HepG2 (cell line): ENCODE measurements at places on chromosomes 12 and 14.

- DNase-seq, result no peak
These were observed 263.9 kb downstream of the KTN1 start for GRCh38 chr14:55843718-55844403.

- DNase-seq, result no peak
These were observed 24.3 kb upstream of the SLC38A2 start for GRCh38 chr12:46396826-46397225.

GRCh38 chr12:131007031-131007739, 53.5 kb downstream of the ADGRD1 start:
- DNase-seq, result peak; percentile 25

- DNase-seq, result peak; percentile 32
These were observed 23.8 kb upstream of the PHC1 start for GRCh38 chr12:8890313-8891085.

GRCh38 chr14:55433880-55434804, 6.3 kb downstream of the TBPL2 start:
- DNase-seq, result no peak

DNA sequence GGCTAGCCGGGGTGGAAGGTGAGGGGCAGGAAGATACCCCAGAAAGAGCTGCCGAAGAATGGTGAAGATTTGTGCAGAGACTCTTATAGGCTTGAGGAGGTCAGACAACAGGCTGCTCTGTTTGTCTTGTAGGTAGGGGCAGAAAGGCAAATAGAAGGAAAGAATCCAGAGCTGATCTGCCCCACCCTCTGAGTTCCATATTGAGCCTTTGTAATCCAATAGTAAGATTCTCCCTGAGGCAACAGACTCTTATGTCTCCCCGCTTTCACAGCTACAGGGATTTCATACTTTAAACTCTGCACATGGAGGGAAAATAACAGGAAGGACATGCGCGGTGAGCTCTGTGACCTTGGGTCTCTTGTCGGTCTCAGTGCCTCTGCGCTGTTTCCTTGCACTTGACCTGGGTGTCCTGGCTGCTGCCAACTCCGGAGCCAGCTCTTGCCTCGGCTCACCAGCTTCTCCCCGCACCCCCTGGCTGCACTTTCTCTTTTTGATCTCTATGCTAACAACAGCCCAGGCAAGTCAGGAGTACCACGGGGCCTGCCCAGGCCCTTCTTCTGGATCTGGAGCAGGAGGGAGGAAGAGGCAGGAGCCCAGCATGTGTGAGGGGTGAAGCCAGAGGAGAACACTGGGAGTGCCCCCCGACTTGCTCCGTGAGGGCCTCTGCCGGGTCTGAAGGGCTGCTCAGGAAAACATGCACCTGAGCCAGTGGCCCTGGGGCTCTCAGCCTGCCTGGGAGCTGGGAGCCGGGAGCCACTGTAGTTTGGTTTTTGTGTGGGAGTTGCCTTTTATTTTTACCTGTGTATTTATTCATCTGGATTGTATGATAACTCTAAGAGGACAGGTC, 75.8 kb downstream of the PPP1R36 start:
- no peak for DNase-seq

DNA sequence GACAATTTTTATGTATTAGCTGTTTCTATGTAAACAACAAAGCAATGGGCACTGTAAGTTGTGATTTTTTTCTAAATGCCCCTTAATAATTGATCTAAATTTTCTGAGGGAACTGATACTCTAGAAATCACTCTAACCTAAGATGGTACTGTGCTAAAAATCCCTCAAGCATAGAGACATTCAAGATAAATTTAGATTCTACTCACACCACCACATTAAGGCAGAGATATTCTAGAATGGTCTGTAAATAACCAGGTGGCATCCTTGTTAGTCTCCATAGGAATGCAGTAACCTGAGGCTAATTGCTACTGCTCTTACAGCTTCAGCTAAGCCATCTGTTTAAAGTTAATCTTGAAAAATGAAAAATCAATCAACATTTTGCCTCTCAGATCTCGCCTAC, 87.3 kb downstream of the SLC41A2 start:
- no peak for DNase-seq

GRCh38 chr14:88698651-88699050, 94.1 kb downstream of the EML5 start:
- no peak for DNase-seq

GRCh38 chr12:67940780-67941243, 48.4 kb upstream of the IFNG-AS1 start:
- peak; percentile 9 for DNase-seq

- no peak for DNase-seq
These were observed 218.8 kb downstream of the KITLG start for GRCh38 chr12:88361493-88361892.

DNA sequence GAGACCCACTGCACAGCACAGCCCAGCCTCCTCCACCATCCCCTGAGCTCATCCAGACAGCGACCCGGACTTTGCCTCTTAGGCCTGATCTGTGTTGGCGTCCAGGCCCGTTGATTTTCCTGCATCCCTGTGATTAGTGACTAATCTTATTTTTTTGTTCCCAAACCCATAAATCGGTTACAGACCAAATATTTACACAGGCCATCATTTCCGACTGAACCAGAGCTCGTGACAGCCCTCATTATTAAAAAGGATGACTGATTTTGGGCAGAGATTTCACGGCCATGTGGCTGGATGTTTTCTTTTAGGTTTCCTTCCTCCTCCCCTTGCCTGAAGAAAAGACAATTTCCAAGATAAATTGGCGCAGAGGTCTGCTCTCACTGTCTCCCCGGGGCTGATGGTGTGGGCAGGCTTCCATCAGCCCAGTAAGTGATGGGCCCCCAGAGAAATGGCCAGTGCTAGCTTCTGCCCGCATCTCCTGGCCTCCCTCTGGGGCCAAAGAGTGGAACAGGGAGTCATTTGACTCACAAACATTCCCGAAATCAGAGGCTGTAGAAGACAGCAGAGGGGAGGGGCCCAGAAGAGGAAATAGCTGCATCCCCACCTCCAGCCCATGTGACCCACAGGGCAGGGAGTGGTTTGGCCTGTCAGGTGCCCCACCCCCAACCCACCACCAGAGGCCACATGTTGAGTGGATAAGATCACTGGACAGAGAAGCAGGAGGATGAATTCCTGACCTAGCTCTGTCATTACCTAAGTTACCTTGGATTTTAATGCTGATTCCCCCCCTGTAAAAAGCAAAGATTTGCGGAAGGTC, 283.5 kb downstream of the KSR2 start:
- peak; percentile 42 for DNase-seq
